Peyer's patch (tissue), 4 donors: ENCODE measurements at places on chromosomes 7 and 10. TPM values are rescaled to one million over a fixed set of nuclear protein-coding genes. Genes with fewer than 3 reads are reported as not detected.

Gene ZC3HAV1L
- 7.7 TPM for total RNA-seq

Gene FAM237B
- not detected for total RNA-seq

Gene PNLIPRP2
- total RNA-seq: 161 TPM

Gene MKI67
- 74.3 TPM for total RNA-seq

Gene TAS2R41
- not detected for total RNA-seq

Gene LOXL4
- total RNA-seq: 1.7 TPM

Gene GPR85
- not detected for total RNA-seq

Gene ACHE
- total RNA-seq: 29.0 TPM
